ENCODE measurements at places on chromosomes 5 and 9.
A peak's percentile ranks its signal among the peaks of the same experiment; 100 is the strongest.

- DNase-seq = no peak
Observed at GRCh38 chr5:75260708-75261107, 24.0 kb upstream of the ANKRD31 start.

GRCh38 chr9:136711751-136712689, at the start of gene DIPK1B:
TSS of gene DIPK1B (plus strand) at chr9:136712572. CDS start at chr9:136712666, 94 bp downstream.
- DNase-seq = no peak

GRCh38 chr9:99400184-99400731, 178.2 kb downstream of the SEC61B start:
- DNase-seq = no peak

DNA sequence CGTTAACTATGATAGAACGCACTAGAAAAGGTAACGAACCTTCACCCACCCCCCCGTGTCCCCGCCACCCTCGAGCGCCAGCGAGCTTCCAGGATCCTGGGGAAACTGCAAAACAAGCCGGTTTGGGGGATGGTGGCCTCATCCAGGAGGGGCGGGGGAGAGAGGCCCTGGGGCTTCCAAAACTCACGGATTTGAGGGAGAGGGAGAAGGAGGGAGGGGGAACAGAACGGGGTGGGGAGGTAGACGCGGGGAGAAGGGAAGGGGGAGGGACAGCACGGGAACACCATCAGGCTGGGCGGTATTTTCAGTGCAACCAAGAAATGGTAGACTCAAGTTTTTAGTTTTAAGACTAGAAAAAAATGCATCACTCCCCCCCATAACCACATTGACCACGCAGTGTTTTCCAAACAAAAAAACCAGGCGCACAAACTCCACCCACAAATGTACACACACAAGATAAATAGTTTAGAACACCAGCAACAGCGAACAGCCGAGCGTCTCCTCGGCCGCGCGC, 1.4 kb downstream of the NRARP start:
- DNase-seq = peak; percentile 69

DNA sequence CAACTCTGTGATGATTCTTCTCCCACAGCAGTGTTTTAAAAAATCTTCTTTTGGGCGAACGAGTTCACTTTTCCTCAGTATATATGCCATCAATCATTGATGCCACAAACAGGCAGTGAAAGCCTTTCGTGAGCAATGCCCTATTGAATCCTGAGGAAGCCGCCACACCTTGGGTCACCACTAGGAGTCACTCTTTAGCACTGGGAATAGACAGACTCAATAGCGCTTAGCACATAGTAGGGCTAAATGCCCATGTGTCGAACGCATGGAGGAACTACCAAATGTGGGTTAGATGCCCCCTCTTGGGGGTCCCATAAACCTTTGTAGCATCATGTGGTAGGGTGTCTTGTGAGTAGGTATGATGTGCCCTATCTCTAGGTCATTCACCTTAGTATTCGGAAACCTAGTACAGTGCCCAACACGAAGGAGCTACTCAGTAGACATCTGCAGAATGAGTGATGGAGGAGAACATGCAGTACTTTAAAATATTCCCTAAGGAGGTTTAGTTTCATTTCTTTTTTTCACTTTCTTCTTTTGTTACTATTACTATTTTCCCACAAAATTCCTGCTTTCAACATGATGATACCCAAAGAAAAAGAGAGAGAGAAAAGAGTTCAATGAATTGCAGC, 603.7 kb downstream of the BNC2 start:
- no peak for DNase-seq

DNA sequence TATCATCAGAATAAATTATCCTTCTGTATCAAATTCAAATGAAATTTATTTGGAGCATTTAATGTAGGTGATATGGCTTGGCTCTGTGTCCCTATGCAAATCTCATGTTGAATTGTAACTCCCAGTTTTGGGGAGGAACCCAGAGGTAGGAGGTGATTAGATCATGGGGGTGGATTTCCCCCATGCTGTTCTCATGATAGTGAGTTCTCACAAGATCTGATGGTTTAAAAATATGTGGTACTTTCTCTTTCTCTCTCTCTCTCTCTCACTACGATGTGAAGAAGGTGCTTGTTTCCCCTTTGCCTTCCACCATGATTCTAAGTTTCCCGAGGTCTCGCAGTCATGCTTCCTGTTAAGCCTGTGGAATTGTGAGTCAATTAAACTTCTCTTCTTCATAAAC, 678.4 kb upstream of the RGMB start:
- DNase-seq = peak; percentile 40

DNA sequence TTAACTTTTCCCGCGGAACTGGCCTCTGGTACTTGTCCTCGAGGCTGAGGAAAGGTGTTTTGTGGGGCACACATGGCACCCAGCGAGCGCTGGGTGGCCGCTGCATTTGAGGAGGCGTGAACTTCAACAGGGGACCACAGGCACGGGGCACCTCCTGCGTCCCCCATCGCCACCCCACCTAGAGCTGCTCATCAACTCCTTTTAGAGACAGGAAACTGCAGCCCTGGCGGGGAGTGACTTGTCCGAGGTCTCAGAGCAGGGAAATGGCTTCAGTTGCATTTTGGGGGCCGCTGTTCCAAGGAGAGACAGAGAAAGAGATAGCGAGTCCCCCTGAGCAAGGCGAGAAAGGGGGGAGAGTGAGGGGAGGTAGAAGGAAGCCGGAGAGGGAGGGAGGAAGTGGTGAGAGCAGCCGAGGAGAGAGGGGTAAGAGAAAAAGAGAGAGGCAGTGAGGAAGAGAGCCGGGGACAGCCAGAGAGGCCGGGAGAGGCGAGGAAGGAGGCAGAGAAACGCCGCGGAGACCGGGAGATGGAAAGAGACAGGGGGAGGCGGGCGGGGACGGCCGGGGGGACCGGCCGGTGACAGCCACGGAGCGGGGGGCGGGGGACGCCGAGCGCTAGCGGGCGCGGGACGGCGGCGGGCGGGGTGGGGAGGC, 12.5 kb upstream of the LHX2 start:
- DNase-seq = no peak

DNA sequence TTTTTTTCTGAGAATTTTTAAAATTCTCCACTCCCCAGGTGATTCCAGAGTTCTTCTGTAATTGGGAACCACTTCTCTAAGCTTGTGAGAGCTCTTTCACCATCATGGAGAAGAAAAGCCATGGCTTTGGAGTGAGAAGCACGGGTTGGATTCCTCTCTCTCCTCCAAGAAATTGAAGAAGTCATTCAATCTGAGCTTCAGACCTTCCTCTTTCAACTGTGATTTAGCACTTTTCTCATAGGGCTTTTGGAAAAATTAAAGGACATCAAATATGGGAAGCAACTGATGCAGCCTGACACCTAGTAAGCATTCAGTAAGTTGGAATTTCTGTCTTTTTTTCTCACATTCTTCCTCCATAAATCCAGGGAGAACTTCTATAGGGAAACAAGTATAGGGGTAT, 580.4 kb upstream of the KLF4 start:
- DNase-seq = no peak

DNA sequence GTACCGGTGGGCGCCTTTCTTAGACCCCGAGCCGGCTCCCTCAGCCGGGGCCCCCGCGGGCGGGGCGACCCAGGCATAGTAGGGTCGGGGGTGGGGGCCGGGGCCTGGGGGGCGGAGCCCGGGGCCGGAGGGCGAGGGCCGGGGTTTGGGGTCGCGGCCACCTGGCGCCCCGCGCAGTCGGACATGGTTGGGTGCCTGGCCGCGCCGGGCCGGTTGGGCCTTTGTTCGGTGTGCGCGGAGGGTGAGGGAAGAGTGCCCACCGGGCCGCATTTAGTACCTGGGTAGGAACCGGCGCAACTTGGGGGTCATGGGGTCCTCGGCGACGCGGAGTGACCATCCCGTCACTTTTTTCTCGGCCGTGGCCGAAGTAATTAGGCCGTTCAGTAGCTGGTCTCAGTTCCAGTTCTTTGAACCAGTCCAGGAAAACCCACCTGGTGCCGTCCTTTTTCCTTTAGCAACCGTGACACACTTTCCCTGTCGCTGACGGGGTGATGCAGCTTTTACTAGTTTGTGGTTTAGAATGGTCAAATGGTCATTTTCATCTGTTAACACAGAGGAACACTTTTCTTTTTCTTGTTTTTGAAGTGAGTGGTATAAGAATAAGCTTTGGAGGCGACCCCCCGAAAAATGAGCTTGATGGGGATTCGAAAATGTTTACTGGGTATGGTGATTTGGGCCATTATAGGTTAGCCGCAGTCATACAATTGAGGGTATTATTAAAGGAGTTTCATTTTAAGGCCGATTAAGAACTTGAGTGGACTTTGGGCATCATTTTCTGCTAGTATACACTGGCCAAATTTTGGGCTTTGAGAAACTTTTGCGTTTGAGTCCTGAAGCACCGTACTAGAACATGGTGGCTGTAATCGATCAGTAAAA, 589 bp downstream of the CKS2 start:
- DNase-seq = no peak

DNA sequence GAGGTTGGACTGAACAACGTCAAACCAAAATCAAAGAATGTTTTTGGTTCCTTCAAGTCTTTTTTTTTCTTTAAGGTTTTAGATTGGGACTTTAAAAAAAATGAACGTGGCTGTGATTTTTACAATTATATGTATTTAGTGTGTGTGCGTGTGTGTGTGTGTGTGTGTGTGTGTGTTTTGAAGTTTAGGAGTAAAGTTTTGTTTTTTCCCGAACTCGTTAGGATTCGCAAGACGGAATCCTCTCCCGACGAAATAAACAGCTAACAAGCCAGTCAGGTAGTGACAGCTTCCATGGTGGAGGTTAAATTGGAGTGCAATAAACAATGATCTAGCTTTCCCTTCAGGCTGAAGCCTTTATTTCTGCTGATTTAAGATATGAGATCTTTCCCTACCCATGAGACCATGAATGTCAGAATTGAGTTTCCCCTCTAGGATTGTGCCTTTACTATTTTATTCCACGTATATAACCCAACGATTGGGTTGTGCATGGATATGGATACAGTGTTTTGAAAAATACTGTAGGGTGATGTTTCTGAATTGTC, 1.2 kb downstream of the KIAA1958 start:
- DNase-seq = peak; percentile 21

DNA sequence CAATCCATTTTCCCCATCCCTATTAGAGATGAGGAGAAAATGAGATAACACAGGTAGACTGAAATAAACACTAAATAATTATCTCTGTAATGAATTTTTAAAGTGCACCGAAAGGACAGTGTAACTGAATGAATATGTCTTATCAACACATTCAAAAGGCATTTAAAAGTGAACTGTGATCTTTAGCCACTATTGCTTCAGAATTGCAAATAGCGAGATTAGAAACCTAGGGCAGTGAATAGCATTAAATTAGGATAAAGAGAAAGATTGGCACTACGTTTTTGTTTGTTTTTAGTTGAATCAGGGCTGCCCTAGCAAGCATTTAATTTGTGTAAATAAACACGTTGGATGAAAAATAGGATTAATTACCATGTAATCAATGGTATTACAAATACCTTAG, 537.5 kb downstream of the ELAVL2 start:
- no peak for DNase-seq

DNA sequence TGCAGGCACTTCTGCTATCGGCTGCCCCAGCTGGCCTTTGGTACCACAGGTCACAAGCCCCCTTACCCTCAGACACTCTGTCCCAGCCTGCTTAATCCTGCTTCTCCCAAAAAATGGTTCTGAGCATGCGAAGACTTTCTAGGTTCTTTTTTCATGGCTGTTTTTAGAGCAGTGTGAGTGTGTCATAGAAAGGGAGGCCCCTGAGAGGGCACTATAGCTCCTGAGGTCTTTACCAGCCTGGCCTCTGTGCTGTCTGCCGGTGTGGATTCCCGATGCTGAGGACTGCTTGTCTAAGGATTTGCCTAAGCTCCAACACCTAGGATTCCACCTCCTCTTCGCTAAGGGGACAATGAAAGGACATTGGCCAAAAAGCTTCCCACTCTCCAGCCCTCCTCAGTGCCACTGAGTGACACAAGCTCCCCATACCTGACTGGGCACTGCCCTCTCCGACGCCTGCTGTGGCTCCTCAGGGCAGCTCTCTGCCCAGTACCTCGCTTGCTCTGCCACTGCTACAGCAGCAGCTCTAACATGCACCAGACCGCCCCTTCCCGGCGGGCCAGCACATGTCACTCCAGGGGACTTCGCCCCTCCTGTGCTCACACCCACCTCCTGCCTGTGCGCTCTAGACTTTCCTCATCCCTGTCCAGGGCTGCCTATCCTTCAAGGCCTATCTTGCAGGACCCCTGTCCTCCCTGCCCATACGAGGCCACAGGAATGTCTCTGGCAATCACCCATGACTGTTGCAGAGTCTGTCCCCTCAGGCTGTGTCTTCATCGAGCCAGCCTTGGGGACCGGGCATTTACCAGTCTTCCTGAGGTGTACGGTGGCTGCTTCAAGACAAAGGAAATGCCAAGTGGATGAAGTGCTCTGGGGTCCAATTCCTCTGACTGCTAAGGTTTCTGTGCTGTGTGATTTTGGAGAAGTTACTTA, 21.0 kb downstream of the MACROH2A1 start:
- DNase-seq = no peak

GRCh38 chr5:132430746-132431145, 59.8 kb downstream of the IRF1 start:
- no peak for DNase-seq

GRCh38 chr5:139275956-139276355, 17.6 kb upstream of the MATR3 start:
- no peak for DNase-seq

- DNase-seq = peak; percentile 64
Observed at GRCh38 chr5:7876867-7877266, 7.9 kb downstream of the MTRR start.

DNA sequence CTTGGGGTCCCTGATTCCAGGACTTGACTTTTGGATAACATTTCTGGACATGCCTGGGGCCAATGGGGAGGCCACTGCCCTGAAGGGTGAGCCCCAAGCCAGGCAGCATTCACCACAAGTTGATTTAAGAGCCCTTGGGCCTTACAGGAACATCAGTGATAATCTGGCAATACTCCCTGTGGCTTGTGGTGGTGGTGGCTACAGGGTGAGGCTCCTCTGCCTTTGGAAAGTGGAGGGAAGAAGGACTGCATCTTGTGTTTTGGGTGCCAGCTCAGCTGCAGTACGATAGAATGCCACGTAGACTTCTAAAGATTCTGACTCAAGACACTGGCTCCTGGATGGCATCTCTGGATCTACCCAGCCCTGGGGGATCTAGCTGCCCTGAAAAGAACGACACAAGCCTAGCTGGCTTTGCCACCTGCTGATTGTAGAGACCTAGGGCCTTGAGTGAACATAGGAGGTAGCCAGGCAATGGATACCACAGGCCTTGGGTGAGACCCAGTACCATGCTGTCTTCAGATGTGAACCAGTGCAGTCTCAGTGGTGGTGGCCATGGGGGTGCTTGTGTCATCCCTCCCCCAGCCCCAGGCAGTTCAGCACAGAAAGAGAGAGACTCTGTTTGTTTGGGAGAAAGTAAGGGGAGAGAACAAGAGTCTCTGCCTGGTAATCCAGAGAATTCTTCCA, 79.0 kb upstream of the DAP start:
- DNase-seq = no peak

All from iris pigment epithelial cell (primary cell).